ENCODE measurements at places on chromosomes 3 and 15.

GRCh38 chr3:22216601-22217000 is 465.6 kb upstream of the ZNF385D start:
- no peak for DNase-seq

- no peak for DNase-seq
Observed at GRCh38 chr3:118468801-118469200, 565.8 kb downstream of the IGSF11 start.

DNA sequence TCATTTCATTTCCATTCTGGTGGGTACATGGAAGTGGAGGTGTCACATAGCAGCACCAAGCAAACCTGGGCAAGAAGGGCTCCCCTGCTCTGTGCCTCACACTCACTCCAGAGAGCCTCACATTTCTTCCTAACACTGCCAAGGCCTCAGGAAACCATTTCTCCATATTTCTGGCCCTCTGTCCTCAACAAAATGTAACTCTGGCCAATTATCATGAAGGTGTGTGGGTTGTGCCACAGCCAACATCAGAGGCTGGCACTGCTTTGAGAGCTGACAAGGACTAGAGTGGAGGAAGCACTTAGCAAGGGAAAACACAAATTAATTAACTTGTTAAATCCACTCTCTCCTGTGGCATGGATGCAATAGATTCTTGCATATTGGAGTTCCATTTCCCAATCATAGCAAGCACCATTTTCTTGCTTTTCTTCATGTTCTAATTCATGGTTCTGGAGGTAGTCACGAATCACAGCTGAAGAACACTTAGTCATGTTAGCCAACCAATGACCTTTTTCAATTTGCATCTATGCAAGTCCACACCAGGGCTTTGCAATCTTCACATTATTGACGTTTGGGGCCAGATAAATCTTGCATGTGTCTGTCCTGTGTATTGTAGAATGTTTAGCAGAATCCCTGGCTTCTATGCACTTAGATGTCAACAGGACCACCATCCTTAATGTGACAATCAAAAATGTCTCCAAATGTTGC is 241.1 kb downstream of the PLCL2 start:
- no peak for DNase-seq

DNA sequence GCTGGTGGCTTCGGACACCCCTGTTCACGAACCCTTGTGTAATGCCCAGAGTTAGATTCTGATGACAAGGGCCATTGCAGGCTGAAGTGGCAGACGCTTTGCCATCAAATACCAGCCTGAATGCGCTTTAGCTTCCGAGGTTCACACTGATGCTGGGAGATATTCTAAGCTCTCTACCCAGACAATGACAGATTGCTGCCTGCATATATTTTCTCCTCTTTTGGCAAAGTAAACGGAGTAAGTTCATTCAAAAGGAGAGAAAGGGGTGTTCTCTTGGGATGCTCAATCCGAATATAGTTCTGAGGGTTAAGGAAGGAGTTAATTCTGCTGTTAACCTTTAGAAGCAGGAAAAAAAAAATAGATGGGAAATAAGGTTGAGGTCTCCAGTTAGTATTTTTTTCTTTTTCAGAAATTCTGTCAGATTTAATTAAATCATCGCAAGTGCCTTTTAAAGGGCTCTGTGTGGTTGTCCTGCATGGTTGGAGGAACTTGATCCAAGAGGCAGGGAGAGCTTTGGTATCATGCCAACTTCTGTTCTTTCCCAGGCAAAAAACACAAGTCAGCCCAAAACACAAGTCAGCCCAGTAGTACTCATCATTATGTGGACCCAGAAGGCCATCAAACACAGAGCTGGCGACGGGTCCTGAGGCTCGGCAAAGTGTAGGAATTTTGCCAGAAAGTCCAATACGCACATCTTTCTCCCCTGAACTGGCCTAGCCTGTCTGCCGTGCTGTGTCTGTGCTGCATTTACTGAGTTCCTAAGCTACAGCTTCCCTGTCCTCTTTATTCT is 70.9 kb upstream of the ST8SIA2 start:
- DNase-seq: no peak

DNA sequence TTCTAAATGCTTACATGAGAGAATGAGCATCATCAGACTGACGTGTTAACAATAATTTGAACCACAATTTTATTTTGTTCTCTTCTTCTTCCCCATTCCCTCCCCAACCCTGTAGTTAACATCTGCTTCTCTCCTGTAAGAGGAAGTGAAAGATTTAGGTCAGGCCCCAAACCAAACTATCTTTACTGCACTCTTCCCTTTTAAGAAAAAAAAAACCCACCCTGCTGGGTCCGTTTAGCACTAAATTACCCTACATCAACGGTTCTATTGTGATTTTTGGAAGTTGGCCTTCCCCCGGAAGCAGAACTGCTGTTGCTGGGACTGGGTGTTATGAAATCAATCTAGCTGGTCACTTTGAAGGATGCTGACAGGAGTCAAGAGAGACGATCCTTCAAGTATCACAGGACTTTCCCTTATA is 49.4 kb downstream of the NFKBIZ start:
- DNase-seq: no peak

- no peak for DNase-seq
Observed at GRCh38 chr3:183022936-183023516, 42.7 kb upstream of the DCUN1D1 start.

GRCh38 chr15:40958723-40959122 is 5.5 kb downstream of the CHAC1 start:
- no peak for DNase-seq

DNA sequence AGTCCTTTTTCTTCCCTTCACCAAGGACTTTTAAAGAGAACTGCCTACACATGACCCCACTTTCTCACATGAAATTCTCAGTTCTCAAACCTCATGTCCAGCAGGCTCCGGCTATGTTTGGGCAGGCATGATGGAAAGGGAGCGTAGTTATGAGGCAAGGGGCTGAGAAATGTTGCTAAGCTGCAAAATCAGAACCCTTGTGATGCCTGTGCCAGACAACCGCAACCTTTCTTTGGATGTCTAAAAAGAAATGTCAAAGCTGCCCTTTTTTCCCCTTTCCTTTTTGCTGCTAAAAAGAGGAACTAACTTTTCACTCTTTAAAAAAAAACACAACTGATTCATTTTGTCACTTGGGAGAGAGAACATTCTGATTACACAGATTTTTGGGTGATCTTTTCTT is 19.2 kb downstream of the GNB4 start:
- no peak for DNase-seq

- DNase-seq: no peak
Observed at GRCh38 chr15:98755138-98755537, 106.8 kb downstream of the IGF1R start.

DNA sequence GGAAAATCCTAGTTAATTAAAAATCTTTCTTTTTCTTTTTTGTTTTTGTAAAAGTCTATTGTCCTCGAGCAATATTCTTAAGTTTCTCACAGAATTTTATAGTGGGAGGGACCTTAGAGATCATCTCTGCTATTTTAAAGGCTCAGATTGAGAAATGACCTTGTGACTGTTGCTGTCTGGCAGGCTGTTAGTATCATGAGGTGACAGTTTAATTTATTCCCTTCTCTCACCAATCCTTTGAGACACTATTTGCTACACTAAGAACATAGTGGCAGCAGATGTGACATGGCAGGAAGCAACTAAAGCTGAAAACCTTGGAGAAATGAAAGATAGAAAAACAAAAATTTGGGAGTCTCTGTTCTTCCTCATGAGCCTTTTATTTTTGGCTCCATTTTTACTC is 24.9 kb downstream of the APPL1 start:
- DNase-seq: no peak

GRCh38 chr3:154135511-154136173 is 14.5 kb downstream of the ARHGEF26 start:
- DNase-seq: no peak

GRCh38 chr15:43067717-43068461 is 37.9 kb downstream of the UBR1 start:
- no peak for DNase-seq

DNA sequence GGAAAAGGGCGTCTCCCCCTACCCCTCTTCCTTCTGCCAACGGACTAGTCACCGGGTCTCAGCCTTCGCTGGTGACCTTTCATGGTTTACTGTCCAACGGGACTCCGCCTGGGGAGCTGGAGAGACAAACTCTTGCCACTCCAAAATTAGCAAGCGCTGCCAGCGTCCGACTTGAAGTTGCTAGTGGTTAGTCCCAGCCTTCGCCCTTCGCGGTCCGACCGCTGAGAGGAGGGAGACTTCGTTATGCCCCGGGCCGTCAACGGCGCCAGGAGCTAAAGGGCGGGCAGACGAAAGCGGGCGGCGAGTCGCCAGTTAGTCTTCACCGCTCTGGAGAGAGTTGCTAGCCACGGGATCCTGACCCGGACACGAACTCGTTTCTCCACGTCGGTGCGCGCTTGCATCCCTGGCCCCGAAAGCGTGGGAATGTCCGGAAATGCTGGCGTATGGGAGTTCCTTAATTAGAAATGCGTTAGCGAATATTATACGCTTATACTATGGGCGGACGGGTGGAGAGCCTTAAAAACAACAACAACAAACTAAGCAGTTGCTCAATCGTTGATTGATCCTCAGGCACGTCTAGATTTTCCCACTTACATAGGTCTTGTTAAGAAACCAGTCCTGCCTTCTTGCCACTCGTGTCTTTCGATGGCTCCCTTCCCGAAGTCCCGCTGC is 716 bp downstream of the SMC4 start:
- peak; percentile 7 for DNase-seq

DNA sequence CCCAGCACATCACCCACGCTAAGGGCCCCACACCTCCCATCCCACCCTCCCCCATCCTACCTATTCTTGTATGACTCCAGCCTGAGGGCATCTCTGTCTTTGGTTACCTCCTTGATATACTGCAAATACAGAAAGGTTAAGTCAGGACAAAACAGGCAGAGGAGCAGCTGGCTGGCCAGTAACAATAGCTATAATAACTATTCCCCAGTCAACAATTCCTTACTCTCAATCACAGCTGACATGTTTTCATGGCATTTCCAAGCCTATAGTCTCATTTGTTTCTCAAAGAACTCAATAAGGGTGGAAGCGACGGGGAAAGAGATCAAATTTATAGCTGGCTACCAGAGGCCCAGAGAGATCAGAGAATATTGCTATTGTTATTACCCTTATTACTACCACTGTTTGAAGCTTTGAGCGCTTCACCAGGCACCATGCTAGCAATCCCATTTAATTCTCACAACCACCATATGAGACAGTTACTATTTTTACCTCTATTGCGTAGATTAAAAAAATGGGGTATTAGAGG is 93.0 kb upstream of the C2CD4B start:
- no peak for DNase-seq

DNA sequence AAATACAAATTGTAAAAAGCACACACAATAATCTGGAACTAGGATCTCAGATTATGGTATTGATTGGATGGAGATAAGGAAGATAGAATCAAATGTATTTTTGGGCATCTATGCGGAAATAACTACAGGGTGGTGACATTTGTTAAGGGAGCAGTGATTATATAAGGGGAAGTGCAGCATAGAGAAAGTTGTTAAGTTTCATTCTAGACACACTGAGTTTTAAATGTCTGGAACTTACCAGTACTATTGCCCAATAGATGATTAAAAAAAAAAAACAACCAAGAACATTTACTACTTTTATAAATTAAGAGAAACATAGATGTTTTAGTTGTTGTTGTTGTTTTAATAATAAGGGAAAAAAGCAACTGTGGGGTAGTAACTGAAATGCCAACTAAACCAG is 32.1 kb upstream of the C3orf38 start:
- DNase-seq: no peak

DNA sequence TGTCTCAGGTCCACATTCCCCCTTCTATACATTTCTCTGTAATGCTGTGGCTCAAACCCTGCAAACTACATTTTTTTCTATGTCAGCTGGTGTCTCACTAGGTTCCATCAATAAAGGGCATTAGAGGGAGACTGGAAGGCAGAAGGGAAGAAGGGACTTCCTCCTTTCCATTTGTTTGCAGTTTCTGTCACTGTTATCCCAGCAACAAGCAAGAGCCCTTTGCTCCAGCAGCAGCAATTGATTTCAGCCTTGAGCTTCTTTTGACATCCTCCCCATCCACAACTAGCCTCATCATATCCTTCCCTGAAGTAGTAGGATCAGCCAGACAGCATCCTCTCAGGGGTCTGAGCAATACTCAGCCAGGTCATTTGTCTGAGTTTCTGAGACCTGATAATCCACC is 5.3 kb upstream of the NCK1 start:
- DNase-seq: no peak

DNA sequence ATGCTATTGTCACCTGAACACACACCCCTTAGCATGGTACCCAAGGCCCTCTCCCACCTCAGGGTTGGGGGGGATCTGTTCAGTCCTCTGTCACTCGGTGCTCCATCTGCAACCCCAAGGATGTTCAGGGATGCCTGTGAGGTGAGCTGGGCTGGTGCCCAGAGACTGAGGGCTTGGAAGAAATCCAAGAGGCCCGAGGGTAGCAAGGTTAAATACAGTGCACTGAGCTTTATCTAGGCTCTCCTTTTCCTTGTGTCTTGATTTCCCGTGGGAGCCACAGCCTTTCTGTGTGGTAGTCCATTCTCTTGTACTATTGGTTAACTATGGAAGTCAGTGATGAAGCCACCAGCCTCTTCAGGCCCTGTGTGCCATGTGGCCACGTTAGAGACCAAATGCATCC is 18.7 kb upstream of the WNT5A start:
- DNase-seq: no peak

DNA sequence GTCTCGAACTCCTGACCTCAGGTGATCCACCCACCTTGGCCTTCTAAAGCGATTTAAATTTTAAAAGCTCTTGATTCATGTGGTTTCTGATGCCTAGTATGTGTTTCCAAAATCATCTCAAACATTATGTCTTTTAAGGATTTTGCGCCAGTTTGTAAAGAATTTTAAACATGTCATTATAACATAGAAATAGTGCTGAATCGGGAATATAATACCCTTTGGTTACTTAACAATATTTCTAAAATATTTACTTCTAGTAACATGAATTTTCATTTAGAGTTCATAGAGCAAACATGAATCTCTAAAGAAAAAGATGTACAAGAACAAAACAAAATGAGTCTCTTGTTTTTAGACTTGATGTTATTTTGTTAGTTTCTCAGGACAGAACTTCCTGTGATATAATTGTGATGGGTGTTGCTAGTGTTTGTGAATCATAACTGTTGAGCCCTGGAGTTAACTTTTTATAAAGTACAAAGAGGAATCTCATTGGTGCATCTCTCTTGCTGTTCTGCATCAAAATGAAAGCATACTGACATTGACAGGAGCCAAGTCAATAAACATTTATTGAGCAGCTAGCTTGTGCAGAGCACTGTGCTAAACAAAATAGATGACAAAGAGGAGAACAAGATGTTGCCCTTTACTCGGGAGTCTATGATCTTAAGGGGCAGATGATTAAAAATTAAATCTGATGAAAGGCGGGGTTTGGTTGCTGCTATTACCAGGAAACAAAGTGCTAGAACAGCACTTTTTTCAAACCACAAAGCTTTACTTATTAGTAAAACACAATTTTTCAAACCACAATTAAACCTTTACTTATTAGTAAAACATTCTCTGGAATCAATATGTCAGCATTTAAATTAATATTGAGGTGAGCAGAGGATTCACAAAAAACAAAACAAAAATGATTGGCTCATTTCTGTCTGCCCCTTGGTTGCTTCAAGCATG is 73.4 kb downstream of the MME start:
- no peak for DNase-seq

- no peak for DNase-seq
Observed at GRCh38 chr3:48934333-48934991, 15.8 kb downstream of the ARIH2 start.
